Upper lobe of left lung (tissue), 6 donors: ENCODE measurements at places on chromosomes 4 and X.

DNA sequence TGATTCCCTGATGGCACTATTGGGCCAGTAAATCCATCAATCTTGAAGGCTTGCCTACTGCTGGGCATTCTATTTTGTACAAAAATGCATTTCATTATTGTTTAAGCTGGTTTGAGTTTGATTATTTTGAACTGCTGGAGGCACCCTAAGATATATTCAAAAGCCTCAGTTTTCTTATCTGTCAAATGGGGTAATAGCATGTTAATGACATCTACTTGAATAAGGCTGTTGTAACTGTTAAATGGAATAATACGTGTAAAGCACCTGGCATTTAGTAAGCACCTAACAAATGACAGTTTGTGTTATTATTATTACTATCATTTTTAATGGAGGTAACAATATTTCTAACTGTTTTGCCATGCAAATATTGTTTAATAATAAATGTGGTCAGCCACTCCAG is 6.9 kb upstream of the SMIM43 start:
- no peak for DNase-seq

DNA sequence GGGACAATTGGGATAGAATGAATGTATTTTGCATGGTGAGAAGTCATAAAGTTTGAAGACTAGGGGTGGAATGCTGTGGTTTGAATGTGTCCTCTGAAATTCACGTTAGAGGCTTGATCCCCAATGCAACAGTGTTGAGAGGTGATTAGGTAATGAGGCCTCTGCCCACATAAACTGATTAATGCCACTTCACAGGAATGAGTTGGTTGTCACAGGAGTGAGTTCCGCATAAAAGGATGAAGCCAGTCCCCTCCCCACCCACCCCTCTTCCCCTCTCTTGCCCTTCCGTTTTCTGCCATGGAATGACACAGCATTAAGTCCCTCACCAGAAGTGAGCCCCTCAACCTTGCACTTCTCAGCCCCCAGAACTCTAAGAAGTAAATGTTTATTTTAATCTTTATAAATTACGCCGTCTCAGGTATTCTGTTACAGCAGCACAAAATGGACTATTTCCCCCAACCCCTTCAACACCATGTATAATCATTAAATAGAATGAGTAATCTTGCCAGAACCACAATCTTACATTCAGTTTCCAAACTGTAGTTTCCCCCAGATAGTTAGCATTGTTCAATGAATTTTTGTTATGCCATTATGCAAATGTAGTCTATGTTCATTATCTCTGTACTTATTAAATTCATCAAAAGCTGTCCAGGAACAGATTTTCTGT is 5.5 kb upstream of the MMAA start:
- DNase-seq: no peak

DNA sequence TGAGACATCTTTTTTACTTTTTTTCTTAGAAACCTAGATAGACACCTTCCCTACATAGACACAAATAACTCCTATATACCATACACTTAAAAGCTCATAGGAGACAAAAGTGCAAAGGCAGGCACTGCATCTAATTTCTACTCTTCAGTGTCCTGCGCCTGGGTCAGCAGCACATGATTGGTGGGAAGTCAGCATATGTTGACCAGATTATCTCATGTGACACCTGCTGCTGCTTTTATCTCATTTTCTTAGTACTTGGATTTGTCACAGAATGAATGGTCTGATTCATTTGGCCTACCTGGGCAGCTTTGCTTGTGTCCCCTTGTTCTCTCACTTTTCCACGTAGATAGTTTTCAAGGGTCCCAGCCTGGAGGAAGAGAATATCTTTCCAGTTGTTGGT is 24.9 kb upstream of the LNX1 start:
- no peak for DNase-seq

DNA sequence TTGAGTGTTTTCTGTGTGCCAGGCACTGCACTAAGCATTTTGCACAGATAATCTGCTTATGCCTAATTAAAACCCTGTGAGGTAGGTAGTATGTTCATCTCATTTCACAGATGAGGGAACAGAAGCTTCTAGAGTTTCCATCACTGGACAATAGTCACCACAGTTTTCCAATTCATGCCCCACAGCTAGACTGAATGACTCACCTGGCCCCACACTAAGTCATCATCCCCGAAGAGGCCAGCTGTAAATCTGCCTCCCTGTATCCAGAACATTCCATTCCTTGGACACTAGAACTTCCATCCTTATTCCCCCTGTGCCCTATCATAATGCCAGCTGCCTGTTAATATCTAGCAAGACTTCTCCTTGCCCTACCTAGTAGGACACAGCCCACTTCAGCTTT is 40.9 kb upstream of the NYX start:
- no peak for DNase-seq

- DNase-seq: no peak
These were observed 567.3 kb downstream of the PDHA2 start for GRCh38 chr4:96407225-96407624.

DNA sequence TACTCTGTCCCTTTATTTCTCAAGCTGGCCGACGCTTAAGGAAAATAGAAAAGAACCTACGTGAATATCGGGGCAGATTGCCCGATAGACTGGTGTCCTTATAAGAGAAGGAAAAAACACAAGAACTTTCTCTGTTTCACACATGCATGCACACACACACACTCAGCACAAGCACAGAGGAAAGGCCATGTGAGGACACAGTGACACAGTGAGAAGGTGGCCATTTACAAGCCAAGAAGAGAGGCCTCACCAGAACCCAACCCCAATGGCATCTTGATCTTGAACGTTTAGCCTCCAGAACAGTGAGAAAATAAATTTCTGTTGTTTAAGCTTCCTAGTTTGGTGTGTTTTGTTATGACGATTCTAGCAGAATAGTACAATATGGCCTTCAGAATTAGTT is 37.0 kb downstream of the SPRY1 start:
- DNase-seq: no peak

GRCh38 chrX:53704294-53704693 is 17.8 kb upstream of the HUWE1 start:
- DNase-seq: no peak

DNA sequence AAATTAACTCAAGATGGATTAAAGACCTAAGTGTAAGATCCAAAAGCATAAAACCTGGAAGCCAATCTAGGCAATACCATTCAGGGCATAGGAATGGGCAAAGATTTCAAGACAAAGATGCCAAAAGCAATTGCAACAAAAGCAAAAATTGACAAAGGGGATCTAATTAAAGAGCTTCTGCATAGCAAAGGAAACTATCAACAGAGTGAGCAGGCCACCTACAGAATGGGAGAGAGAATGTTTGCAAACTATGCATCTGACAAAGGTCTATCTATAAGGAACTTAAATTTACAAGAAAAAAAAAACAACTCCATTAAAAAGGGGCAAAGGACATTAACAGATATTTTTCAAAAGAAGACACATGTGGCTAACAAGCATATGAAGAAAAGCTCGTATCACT is 171.9 kb downstream of the RAB28 start:
- DNase-seq: no peak

DNA sequence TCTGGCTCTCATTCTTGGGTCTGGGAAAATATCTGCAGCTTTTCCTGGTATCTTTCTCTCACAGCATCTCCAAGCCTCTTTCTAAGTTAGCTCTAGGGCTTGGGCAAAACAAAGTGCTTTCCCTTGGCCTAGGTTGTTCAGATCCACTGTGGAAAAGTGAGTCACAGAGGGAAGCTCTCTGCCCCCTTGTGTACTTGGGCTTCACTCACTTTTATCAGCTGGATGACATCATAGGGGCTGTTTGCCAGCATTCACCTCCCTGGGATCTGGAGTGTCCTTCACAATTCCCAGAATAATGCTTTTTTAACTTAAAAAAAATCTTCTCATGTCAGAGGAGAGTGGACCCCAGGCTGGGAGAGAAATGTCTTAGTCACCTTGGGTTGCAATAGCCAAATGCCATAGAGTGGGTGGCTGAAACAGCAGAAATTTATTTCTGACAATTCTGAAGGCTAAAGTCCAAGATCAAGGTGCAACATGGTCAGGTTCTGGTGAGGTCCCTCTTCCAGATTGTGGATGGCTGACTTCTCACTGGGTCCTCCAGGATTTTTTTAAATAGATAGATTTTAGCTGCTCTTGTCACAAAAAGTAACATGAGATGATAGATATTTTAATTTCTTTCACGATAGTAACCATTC is 247.8 kb downstream of the SH2D1A start:
- DNase-seq: no peak

- DNase-seq: no peak
These were observed 2.8 kb downstream of the AREG start for GRCh38 chr4:74447636-74448233.

DNA sequence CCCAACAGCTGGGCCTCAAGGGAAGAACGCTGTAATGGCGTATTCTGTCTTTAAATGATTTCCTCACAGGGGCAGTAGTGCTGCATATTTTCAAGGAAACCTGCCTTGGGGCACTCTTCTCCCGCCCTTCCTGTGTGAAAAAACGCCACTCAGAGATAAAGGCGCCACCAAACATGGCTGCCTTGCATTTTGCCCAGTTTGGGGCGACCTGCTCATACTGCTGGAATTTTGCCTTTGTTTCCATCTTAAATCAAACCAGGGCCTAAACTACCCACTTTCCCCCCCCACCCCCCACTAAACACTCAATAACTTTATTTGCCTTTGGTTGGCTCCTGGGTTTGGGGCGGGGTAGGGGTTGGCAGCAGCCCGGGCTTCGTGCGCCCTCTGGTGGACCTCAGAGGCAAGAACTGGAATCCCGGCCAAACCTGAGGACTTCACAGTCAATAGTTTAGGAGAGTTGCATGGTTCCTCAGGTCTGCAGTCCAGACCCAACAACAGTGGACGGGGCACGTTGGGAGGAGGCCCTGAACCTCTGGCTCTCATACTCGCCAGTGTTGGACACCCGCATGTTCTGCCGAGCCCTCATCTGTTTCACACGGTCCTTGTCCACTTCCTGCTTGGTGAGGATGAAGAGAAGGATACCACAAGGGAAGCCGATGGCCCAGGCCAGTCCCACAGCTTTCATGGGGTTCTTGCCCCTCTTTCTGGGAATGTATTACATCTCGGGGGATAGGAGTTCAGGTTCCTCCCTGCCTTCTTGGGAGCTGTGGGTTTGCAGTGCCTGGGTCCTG is 220.1 kb upstream of the STK26 start:
- no peak for DNase-seq

- no peak for DNase-seq
These were observed 558.4 kb upstream of the IGFBP7 start for GRCh38 chr4:57668621-57669020.

- no peak for DNase-seq
These were observed 60.1 kb downstream of the RFC1 start for GRCh38 chr4:39305912-39306677.
